Left ventricle myocardium inferior (tissue), 1 donor: ENCODE measurements at places on chromosomes 5 and 9. TPM values are rescaled to one million over a fixed set of nuclear protein-coding genes. Genes with fewer than 3 reads are reported as not detected.

DNA sequence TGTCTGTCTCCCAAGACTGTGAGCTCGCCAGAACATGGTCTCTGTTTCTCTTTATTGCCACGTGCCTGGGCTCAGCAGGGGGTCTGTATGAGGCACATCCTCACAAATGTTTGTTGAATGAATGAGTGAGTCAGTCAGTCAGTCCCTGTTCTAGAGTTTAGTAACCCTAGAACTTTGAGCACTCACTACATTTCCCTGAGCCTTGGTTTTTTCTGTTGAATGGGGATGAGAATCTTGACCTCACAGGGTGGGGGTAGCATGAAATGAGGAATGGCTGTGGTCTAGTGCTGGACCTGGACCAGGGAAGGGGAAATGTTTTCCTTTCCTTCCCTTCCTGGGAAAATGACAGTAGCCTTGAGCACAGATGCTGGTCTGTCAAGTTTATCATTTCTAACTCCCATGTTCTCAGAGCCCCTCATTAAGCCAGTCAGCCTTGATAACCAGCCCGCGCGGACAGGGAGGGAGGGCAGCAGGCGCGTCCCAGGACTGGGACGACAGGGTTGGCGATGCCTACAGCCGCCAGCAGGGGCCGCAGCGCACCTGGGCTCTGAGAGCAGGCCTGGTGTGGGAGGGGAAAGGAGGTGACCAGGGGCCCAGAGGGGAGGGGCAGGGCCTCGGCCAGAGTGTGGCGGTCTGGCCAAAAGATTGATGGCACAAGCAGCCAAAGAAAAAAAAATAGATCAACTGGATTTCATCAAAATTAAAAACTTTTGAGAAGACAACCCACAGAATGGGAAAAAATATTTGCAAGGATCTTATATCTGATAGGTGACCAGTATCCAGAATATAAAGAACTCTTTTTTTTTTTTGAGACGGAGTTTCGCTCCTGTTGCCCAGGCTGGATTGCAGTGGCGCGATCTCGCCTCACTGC lies 24.1 kb upstream of the WNK2 start:
- DNase-seq = peak; percentile 85

NIPSNAP3A gene
- 25.3 TPM for total RNA-seq

RMRP gene
- total RNA-seq = 15,093 TPM

- no peak for DNase-seq
These were observed 71.4 kb downstream of the CARTPT start for GRCh38 chr5:71790433-71790832.

DNA sequence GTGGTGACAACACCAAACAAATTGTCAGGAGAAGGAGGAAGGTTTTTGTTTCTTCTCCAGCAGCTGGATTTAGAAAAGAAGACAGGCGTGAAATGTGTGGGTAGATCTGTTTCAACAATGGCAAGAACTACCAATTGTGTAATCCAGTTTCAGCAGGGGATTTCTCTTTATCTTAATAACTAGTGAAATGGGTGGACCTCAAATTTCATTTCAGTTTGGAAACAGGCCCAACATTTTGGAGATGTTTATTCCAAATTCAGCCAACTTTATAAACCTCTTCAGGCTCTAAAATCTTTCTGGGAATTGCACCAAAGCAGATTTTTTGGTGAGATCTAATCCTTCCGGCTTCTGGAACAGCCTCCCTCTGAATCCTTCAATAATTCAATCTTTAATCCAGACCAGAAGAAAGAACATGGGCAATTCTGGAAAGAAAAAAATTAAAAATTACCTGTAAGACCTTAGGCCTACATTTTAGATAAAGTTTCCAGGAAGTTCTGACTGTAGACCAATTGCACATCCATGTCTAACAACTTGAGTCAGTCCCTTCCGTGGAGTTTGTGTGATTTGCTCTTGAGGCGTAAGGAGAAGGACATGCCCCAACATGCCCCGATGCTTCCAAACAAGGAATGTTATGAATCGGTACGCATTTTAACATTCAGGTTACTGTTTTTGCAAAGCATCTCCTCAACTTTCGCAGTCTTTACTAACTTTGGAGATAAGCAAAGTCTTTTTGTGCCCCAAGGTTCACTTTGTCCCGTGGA lies 423.6 kb downstream of the IRX1 start:
- no peak for DNase-seq

SH3TC2 gene
- 9.4 TPM for total RNA-seq

GRCh38 chr9:36911601-36912412 lies 122.3 kb downstream of the PAX5 start:
- no peak for DNase-seq

GRCh38 chr9:74006935-74007334 lies 490.2 kb upstream of the RORB start:
- DNase-seq = no peak

GRCh38 chr5:161086461-161086860 lies 234.4 kb upstream of the ATP10B start:
- DNase-seq = no peak

GRCh38 chr5:119070578-119070827 lies 384 bp upstream of the DMXL1 start:
- DNase-seq = peak; percentile 83

PHF24 gene
- total RNA-seq = 0.11 TPM

SLC9A3 gene
- 0.91 TPM for total RNA-seq

GRCh38 chr5:178533136-178533535 lies 57.1 kb downstream of the COL23A1 start:
- no peak for DNase-seq

AK6 gene
- 39.4 TPM for total RNA-seq

GRCh38 chr5:156715287-156715686 lies 134.8 kb upstream of the PPP1R2B start:
- DNase-seq = no peak

DNA sequence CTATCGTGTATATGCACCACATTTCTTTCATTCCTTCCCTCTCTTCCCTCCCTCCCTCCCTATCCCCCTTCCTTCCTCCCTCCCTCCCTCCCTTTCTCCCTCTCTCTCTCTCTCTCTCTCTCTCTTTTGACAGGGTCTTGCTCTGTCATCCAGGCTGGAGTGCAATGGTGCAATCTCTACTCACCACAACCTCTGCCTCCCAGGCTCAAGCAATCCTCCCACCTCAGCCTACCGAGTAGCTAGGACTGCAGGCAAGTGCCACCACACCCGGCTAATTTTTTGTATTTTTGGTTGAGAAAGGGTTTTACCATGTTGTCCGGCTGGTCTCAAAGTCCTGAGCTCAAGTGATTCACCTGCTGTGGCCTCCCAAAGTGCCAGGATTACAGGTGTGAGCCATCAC lies 1.1 kb upstream of the ANKS6 start:
- DNase-seq = no peak

PROB1 gene
- total RNA-seq = 46.3 TPM

DNA sequence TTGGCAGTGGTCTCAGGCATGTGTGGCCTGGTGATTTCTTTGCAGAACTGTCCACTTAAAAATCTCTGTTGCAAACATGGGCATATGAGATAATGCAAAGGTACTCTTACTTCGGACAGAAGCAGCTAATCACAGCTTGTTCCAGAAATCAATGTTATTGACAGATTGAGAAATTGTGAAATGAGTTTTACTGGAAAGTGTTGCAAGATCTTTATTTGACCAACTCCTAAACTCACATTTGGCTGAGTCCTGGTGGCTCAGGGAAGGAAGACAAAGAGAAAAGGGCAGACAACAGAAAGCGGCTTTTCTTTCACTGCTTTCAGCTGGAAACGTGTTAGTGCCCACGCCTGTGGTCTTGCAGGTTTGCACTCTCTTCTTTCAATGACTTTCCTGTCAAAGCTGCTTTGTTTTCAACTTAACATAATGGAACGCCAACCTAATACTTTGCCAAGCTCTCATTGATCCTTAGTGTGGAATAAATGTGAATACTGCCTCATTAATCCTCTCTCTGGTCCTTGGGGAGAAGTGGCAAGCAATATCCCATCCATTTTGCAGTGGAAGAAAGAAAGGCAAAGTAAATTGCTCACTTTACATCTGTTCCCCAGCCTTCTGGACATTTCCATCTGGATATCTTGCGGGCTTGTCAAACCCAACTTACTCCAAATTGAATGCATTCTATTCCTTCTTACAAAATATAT lies 586.4 kb downstream of the LRRC70 start:
- DNase-seq = no peak

GRCh38 chr9:117480253-117480652 lies 65.4 kb upstream of the ASTN2 start:
- no peak for DNase-seq

SPINK13 gene
- total RNA-seq = not detected

DNA sequence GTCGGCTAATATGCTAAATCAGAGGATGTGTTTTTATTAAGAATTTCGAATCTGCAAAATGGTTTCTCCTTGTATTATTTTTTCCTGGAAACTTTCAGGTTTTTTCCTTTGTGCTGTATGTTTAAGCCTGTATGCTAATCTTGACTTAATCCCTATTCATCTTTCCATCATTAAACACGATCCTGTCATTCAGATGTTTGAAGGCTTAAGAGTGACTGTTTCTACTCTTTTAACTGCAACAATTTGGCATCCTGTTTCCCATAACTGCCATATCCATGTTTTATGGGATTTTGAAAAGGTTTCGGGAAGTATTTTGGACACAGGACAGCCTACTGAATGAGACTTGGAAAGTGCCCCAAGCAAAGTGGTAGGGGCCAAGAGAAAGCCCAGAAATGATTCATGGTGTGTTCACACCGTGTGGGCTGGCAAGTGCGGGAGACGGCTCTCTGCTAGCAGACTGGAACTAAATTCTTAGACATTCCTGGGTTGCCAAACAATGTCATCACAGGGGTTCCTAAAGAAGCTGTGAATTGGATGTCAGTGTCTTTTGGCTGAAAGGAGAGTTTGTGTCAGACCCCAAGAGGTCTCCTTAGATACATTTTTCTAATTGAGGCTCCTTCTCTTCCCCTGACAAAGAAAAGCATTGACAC lies 125.4 kb upstream of the ADAMTS16 start:
- DNase-seq = no peak

GRCh38 chr5:58496488-58496887 lies 5.3 kb downstream of the GAPT start:
- DNase-seq = no peak

DNA sequence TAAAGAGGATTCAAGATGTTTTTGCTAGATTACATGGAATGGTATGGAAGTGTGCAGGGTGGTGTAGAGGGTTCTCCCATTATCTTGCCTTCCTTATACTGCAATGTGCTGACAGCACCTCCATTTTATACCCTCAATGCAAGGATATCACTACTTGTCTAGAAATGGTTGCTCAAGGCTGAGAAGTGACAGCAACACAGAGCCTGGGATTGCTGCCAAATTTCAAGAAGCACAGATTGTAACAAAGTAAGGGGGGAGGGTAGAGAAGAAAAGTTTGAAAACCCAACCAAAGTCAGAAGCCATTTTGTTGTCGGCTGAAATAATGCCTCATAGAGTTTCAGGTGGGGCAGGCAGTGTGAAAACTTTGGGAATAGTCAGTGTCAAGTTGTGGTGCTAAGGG lies 29.8 kb downstream of the PCDHAC2 start:
- no peak for DNase-seq

- no peak for DNase-seq
These were observed 59.1 kb downstream of the PSMB7 start for GRCh38 chr9:124355941-124356744.

- DNase-seq = peak; percentile 18
These were observed 529 bp upstream of the NRARP start for GRCh38 chr9:137302449-137303150.

DDX4 gene
- not detected for total RNA-seq
